Right lobe of liver (tissue), 6 donors: ENCODE measurements at places on chromosomes 3 and 15. TPM values are rescaled to one million over a fixed set of nuclear protein-coding genes. Genes with fewer than 3 reads are reported as not detected.

- no peaks in the 10 kb centered on the region for H3K4me1 ChIP-seq
- DNase-seq: no peak
- H3K27ac ChIP-seq: no peak overlapping the region
- no peak overlapping the region for H3K4me3 ChIP-seq
- H3K27me3 ChIP-seq: no peaks in the 10 kb centered on the region
- no peaks in the 10 kb centered on the region for H3K36me3 ChIP-seq
These were observed 35.5 kb upstream of the CD47 start for GRCh38 chr3:108126348-108126747.

DNA sequence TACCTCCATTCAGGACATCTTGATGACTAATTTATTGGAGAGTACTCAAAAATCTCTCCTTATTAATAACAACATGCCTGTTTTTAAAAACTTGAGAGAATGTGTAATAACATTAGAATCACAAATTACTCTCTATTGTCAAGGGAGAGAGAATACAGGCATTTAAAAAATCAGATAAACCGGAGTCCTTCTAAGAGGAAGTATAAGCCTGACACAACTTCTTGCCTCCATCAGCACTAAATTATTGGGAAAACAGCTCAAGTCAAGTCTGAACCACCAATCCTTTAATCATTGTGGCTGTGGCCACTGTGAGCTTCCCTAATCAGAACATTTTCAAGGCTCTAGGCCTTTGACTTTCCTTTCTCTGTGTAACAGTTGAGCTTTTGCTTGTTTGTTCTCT lies 38.0 kb downstream of the SSR3 start:
- H3K4me1 ChIP-seq: no peaks in the 10 kb centered on the region
- DNase-seq: no peak
- H3K4me3 ChIP-seq: no peak overlapping the region

DNA sequence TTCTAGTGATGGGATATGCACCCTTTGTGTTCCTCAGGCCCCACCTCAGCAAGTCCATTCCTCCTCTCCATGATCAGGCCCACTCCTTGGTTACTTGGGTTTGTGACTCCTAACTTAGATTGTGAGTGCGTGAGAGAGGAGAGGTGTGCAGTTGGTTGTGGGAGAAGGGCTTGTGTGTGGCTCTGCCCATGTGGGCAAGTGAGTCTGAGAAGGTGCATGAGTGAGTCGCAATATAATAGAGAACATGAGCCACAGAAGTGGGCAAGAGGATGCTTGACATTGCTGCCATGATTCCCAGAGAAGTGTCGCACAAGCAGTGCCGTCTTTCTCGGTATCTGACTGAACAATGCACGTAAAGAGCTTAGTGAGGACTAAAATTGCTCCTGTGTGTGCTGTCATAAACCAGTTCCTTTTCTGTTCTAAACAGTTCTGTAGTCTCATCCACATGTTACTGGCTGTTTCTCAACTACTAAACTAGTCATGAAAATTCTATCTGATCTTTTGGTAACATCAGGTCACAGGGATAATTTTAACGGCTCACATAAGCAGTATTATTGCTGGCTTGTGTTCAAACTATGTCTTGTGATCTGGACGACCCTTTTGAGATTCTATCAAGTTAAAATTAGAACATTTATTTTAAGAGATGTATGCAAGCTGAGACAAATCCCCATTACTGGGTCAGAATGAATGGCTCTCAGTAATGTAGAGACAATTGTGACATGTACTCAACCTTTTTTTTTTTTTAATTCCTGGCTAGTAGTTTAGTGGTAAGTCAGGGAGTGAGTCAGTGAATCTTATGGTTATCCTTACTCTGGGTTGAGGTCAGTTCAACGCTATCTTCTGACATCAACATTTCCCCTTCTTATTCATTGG lies 25.6 kb downstream of the GYG1 start:
- DNase-seq: no peak
- no peak overlapping the region for H3K27ac ChIP-seq
- H3K4me3 ChIP-seq: no peak overlapping the region

DNA sequence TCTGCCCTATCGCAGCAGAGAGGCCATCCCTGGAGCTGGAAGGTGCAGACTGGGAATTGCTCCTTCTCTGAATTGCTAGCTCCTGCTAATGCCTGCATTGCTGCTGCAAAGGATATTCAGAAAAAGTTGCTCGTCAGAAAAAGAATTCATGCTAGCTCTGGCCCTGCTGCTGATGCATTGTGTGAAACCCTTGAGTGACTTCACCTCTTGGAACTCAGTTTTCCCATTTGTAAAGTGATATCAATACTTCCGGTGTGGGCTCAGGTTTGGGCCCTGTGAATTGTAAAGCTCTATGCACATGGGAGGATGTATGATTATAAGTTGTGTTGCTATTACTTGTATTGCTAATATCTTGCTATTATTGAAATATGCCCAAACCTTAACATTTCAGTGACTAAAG lies 11.4 kb downstream of the SQOR start:
- H3K27ac ChIP-seq: no peak overlapping the region
- DNase-seq: no peak
- no peaks in the 10 kb centered on the region for H3K36me3 ChIP-seq
- H3K4me1 ChIP-seq: peaks cover 48% of the 10 kb centered on the region
- no peaks in the 10 kb centered on the region for H3K27me3 ChIP-seq

HTR3D gene
- not detected for total RNA-seq

IMPG2 gene
- 0.11 TPM for total RNA-seq

TTC14 gene
- 22.1 TPM for total RNA-seq

GRCh38 chr15:70783610-70784022 lies 20.3 kb upstream of the UACA start:
- H3K4me3 ChIP-seq: no peak overlapping the region
- H3K27ac ChIP-seq: no peak overlapping the region
- no peaks in the 10 kb centered on the region for H3K4me1 ChIP-seq
- no peak for DNase-seq
- H3K36me3 ChIP-seq: no peaks in the 10 kb centered on the region

GOLGA6C gene
- 0.51 TPM for total RNA-seq

DNA sequence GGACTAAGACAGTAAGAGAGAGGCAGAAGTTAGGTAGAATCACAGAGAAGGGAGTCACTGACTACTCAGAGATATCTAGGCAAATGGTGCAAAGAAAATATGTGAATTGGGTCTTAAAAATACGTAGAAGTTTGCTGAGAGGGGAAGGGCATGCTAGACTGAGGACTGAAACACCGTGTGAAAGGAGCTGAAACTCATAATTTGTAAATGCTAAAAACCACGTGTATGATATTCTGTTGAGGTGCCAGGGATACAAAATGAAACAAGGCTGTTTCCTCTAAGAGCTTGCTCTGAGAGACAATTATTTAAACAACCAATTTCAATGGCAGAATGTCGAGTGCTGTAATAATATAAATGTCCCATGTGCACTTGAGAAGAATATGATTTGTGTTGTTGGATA lies 47.2 kb downstream of the NCK1 start:
- DNase-seq: no peak
- H3K36me3 ChIP-seq: no peaks in the 10 kb centered on the region

GRCh38 chr3:23704298-23704697 lies 101.5 kb upstream of the UBE2E1 start:
- H3K27ac ChIP-seq: no peak overlapping the region
- no peaks in the 10 kb centered on the region for H3K27me3 ChIP-seq
- no peaks in the 10 kb centered on the region for H3K4me1 ChIP-seq
- no peaks in the 10 kb centered on the region for H3K36me3 ChIP-seq

DAZL gene
- not detected for total RNA-seq
